ENCODE measurements at places on chromosomes 13 and 19.

GRCh38 chr19:10555610-10555973, 10.2 kb downstream of the KRI1 start:
- DNase-seq: no peak

GRCh38 chr19:13417054-13417453, 89.2 kb downstream of the CACNA1A start:
- no peak for DNase-seq

DNA sequence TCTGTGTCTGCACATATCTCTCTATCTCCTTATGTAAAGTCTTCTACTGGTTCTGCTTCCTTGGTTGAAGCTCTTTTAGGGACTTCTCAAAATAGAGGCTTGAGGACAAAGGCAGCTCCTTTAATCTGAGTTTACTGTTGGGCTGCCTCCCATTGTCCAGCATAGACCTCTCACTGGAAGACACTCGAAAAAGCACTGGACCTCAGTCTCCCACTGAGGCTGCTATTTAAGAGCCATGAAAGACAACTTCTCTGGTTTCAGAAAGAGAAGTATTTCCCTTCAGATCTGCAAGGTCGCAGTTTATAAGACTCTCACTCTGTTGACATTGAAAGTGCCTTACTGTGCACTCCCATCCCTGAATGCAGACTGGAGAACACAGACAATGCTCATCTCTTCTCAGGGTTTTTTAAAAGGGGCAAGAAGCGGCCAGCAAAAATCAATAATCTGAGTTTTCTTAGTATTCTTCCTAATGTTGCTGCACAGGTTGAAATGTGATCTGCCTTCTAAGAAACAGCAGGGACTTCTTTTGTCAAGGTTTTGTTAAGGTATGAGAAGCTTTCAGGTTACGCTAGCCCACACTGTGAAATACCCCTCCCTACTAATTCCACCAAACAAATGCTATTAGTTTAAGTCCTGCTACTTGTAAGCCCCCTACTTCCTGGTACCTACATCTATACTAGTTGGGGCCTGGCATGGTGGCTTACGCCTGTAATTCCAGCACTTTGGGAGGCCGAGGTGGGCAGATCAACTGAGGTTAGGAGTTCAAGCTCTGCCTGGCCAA, 450.0 kb upstream of the SLC10A2 start:
- DNase-seq: no peak

DNA sequence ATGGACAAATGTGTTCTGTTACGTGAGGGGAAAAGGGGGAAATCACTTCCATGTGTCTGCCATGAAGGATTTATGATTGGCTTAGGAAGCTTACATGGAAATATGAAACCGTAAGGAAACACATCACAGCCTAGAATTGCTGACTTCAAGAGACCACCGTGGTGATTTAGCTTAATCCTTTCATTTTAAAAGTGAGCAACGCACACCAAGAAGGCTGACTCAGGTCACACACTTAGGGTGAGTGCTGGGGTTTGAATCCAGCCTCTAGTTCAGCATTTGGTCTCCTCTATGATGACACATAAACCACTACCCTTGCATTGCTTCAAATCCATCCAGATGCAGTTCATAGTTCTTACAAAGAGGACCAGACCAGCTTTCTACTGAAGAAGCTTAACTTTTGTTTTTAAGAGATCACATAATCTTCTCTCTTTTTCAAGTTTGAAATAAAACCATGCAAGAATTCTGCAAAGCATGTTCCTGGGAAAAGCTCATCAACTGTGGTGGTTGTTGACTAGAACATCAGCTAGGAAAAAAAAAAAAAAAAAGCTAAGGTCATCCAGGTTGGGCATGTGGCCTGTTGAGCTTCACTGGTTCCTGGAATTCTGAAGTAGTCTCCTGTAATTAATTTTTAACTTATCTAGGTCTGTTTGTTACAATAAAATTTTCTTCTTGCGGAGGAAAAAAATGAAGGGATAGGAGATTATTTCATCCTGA, 60.2 kb upstream of the KL start:
- DNase-seq: no peak

Measured in thymus (tissue), 14 donors.